ENCODE measurements at places on chromosomes 3 and 15. TPM values are rescaled to one million over a fixed set of nuclear protein-coding genes. Genes with fewer than 3 reads are reported as not detected.

GRCh38 chr3:64167351-64167750 is 57.9 kb downstream of the PRICKLE2 start:
- DNase-seq, result no peak

GRCh38 chr3:138867996-138868395 is 33.3 kb upstream of the PIK3CB start:
- no peak for DNase-seq

DNA sequence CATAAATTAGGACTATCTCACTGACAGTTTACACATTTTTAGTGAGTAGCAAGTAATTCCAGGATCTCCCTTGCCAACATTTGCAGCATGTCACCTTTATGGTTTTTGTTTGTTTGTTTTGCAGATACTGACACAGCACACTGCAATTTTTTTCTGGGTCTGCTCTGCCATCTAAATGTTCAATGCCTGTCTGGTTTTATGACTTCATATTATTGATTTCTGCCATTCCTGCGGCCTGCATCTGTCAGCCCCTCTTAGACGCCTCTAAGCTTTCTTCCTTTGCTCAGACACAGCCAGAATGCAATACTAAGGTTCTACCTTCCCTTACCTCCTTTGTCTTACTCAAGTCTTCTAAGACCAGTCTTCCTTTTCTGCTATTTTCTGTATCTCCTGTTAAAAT is 321.2 kb upstream of the AZI2 start:
- DNase-seq, result no peak

GRCh38 chr15:49037546-49037940 is 8.7 kb downstream of the SECISBP2L start:
- no peak for DNase-seq

GRCh38 chr3:184937611-184938010 is 125.6 kb downstream of the VPS8 start:
- no peak for DNase-seq

GRCh38 chr3:114052216-114052615 is 4.1 kb downstream of the CCDC191 start:
- DNase-seq, result no peak

- no peak for DNase-seq
These were observed 17.6 kb upstream of the ACTL6A start for GRCh38 chr3:179544981-179545645.

- no peak for DNase-seq
These were observed 24.0 kb downstream of the ANXA2 start for GRCh38 chr15:60373745-60374144.

GRCh38 chr3:59811160-59811559 is 761.3 kb upstream of the CFAP20DC start:
- DNase-seq, result no peak

GRCh38 chr3:135650309-135650708 is 315.2 kb upstream of the PPP2R3A start:
- no peak for DNase-seq

- DNase-seq, result no peak
These were observed 69.7 kb upstream of the DCBLD2 start for GRCh38 chr3:98971169-98971681.

DNA sequence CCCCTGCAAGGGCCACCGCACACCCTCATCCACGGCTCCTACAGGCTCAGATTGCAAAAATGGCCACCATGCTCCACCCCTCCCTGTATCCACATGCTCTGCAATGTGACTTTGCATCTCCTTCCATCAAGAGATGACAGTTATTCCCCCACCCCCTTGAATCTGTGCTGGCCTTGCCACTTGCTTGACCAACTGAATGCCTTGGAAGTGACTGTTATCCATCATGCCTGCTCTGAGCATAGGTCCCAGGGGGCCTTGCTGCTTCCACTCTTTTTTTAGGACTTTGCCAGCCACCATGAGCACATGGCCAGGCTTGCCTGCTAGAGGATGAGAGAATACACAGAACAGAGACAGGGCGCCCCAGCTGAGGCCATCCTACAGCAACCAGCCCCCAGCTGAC is 13.6 kb downstream of the HAPLN3 start:
- no peak for DNase-seq

- DNase-seq, result peak; percentile 35
These were observed 6.9 kb downstream of the SHF start for GRCh38 chr15:45180648-45181436.

DNA sequence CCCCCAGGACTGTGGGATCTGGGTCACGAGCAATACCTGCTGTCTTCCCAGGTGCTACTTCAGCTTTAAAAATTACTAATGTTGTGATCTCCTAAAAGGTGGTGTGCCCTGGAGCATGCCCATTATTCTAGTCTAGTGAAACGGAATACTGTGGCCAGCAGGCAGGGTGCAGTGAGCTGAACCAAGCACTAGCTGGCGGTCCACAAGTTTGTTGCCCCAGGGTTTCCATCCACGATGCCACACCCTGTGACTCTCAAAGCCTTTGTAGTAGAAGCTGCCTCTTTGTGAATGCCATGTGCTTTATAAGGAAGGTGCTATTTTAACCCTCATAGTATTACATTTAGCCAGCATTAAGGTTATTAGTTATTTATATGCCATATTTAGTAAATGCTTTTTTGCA is 49.1 kb downstream of the PXYLP1 start:
- DNase-seq, result no peak

DNA sequence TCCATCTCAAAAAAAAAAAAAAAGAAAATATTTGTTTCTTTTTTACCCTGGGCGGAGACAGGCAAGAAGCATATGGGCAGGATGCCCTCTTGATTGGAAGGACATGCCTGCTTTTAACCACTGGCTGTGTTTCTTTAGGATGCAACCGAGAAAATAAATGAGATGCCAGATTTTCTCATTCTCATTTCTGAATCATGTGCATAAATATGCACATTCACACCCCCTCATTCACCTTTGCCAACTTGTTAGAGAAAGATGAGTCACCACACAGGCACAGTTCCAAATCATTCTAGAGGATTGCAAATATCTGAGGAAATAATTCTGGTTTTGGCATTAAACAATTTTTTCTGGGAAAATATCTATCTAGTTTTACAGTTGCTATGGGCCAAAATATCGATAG is 3.3 kb downstream of the LIPH start:
- no peak for DNase-seq

GRCh38 chr3:61768284-61769037 is 207.1 kb downstream of the PTPRG start:
- DNase-seq, result no peak

- no peak for DNase-seq
These were observed 9.1 kb upstream of the TM4SF4 start for GRCh38 chr3:149465351-149465883.

GRCh38 chr3:37392957-37393356 is 218.6 kb upstream of the LRRFIP2 start:
- no peak for DNase-seq

DNA sequence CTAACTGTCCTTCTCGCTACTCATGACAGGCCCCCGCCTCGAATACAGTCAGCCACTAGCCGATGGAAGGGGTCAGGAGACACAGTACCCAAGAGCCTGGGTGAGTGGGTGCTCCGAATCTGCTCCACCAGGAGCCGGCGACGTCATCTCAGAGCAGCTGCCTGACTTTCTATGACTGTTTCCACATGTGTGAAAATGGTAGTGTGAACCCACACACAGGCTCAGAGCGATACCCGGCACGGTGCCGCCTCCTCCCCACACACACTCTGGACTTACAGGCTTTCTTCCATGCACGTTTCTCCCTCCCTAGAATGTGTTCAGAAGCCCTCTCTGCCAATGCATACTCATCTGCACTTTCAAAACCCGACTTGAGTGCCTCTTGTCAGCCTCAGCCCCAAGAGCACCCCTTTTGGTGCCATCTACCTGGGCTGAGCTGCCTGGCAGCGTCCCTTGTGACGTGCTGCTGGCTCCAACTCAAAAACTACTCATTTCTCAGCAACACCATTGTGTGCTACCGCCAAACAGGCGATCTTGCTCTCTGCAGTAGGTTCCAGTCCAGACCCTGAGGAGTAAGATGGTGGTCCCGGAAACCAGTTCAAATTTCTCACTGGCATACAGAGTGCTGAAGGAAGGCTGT is 29.7 kb downstream of the VGLL4 start:
- DNase-seq, result no peak

DNA sequence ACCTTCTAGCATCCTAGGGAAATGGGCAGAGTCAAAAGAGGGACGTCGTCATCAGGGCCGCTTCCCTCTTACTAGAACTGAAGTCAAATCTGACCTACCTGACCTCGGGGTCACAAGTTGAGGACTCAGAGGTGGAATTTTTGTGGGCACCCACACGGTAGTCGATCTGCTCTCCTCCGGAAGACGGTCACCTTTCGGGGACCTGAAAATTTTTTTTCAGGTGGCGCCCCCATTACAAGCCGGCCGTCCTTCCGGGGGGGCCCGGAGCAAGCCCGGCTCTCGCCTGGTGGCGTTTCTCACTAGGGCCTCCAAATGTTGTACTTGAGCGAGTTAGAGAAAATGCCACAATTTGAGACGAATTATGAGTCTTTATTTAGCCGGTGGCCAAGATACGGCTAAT is 157.5 kb upstream of the FRG2C start:
- DNase-seq, result no peak

- peak; percentile 88 for DNase-seq
These were observed 109.9 kb upstream of the RAP2B start for GRCh38 chr3:153052096-153052460.

GRCh38 chr3:75272691-75273090 is 391.4 kb upstream of the FRG2C start:
- no peak for DNase-seq

- DNase-seq, result peak; percentile 85
These were observed 110.3 kb downstream of the CYP19A1 start for GRCh38 chr15:51227940-51228732.

GRCh38 chr15:57213862-57214261 is 162.4 kb upstream of the CGNL1 start:
- no peak for DNase-seq

GRCh38 chr15:44092221-44092620 is 102.8 kb downstream of the FRMD5 start:
- DNase-seq, result no peak

DNA sequence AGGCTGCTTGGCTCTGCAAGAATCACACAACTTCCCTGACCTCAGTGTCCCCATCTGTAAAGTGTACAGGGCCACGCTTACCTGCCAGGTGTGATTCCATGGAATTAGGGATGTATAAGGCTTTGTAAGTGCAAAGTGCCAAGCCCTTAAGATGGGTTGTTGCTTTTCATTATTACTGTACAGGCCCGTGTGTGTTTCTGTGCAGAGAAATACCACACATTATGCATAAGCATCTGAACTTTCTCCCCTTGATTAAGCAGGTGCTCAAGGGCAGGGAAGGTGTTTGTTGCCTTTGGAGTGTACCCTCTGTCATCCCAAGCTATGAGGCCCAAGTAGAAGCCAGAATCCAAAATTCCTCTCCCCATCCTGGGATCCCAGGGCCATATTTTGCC is 13.6 kb upstream of the HRH1 start:
- DNase-seq, result no peak

- no peak for DNase-seq
These were observed 269.4 kb upstream of the ROPN1 start for GRCh38 chr3:124261306-124261705.

DNA sequence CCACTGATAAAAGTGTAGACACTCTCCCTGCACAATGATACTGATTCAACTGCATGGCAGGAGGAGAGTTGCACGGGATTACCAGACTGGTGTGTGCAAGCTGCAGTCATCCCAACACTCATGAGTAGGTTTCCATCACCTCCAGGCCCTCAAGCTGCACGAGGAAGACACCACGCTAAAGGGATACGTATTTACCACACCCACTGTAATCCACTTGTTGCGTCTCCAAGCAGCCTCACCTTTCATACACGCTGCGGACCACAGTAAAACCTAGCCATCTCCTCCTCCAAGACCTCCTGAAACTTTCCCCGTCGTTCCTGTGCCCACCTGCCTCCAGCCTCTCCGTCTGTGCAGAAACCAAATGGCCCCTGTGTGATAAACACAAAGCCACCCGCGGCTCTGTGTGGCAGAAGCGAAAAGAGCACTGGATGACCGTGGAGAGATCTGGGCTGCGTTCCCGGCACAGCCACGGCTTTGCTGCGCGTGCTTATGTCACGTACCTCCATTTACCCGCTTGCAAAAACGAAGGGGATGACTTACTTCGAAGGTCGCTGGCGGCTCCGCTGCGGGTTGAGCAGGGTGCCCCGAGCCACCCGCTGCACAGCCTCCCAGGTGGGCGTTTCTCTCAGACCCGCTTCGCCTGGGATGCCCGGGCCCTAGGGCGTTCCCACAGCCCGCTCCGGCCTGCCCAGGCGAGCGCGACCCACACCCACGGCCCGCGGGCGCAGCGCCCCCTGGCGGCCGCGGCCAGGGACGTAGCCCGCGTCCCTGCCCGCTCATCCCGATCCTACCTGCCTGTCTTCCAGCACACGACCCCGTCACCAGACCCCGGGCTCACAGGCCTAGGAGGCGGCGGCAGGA is 643 bp downstream of the ABCC5 start:
- DNase-seq, result peak; percentile 90

DNA sequence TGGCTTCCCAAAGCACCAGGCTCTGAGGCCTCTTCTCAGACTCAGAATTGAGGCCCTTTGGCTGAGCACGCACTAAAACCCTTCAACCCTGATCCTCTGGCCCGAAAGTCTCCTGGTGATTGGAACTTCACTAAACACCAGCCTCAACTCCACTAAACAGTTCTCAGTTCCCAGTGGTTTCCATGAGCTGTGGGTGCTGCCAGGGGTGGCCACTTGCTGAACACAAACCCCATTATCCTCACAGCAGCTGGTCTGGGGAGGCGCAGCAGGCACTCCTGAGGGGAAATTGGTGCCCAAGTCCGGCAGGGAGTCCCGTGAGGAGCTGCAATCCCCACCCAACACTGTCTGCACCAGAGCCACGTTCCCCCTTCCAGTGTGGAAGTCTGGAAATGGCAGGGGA is 3.8 kb upstream of the CLK3 start:
- DNase-seq, result no peak

GRCh38 chr3:55737186-55737585 is 250.1 kb upstream of the WNT5A start:
- DNase-seq, result no peak

GRCh38 chr3:74624301-74624700 is 9.8 kb upstream of the CNTN3 start:
- no peak for DNase-seq

DNA sequence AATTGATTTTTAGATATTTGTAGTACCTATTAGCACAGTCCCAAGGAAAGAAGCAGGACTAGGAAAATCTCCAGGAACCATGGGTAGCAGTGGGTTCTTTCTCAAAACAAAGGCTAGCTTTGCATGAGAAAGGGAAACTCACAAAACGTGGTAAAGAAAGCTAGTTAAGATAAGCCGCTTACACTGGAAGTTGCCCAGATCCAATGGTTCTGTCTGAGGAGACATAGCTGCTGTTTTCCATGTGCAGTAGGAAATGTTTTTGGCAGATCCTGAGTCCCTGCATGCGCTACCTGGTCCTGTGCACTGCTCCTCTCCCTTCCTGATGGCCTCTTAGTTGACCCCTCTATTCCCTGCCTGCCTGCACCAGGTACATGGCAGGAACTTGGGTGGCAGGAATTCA is 60.4 kb downstream of the TFG start:
- DNase-seq, result no peak

Gene GPR62
- not detected for total RNA-seq

Gene CATSPER2
- 3.1 TPM for total RNA-seq

Gene IL16
- 21.8 TPM for total RNA-seq

Gene EPM2AIP1
- 15.3 TPM for total RNA-seq

Gene SAMMSON
- total RNA-seq, result 0.28 TPM

Gene FGF12
- total RNA-seq, result 1.4 TPM

Gene PDZRN3
- total RNA-seq, result 71.9 TPM

Gene RBPMS2
- 9.4 TPM for total RNA-seq

Gene A4GNT
- total RNA-seq, result not detected

Gene GLDN
- 8.1 TPM for total RNA-seq

Gene IL17RD
- total RNA-seq, result 22.9 TPM

Gene CPNE9
- total RNA-seq, result not detected

Gene TM4SF18
- 5.6 TPM for total RNA-seq

Gene AMT
- 1.0 TPM for total RNA-seq

Measured in posterior vena cava (tissue), 2 donors.